ENCODE measurements at places on chromosomes 5 and 9.

- DNase-seq: no peak
Observed at GRCh38 chr5:78666041-78666444, 17.5 kb upstream of the LHFPL2 start.

GRCh38 chr5:123951582-123951977 is 439.6 kb downstream of the CSNK1G3 start:
- DNase-seq: peak; percentile 91

DNA sequence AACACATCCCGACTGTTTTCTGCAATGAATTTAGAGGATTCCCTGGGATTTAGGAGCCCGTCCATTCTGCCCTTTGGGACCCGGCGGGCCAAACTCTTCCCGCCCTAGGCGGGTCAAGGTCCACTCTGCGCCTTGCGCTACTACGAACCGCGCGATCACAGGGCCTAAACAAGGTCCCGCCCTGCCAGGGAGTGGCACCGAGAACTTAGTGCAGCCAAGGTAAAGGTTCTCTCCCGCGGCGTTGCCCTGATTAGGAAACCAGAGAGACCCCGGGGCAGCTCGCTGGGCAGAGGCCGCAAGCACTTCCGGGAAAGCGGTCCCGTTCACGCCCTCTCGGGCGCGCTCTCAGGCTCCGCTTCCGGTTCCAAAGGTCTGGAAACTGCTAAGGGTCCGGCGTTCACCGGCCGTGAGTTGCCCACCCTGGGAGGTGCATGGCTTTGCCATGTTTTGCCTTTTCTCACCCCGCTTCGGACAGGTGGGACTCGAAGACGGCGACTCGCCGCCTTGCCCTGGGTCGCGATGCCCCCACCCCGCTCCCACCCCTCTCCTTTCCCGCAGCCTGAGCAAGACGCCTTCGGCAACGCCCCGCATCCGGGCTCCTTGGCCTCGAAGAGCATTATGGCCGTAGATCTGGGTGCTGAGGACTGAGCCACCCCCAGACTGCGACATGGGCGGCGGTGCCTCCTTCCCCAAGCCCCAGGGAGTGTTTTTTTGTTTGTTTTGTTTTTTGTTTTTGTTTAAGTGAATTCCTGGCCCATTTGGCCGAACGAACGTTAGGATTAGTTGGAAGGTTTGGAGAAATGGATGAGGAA is 23.4 kb downstream of the HNRNPK start:
- peak; percentile 61 for DNase-seq

GRCh38 chr5:27020973-27021372 is 17.4 kb downstream of the CDH9 start:
- peak; percentile 52 for DNase-seq

DNA sequence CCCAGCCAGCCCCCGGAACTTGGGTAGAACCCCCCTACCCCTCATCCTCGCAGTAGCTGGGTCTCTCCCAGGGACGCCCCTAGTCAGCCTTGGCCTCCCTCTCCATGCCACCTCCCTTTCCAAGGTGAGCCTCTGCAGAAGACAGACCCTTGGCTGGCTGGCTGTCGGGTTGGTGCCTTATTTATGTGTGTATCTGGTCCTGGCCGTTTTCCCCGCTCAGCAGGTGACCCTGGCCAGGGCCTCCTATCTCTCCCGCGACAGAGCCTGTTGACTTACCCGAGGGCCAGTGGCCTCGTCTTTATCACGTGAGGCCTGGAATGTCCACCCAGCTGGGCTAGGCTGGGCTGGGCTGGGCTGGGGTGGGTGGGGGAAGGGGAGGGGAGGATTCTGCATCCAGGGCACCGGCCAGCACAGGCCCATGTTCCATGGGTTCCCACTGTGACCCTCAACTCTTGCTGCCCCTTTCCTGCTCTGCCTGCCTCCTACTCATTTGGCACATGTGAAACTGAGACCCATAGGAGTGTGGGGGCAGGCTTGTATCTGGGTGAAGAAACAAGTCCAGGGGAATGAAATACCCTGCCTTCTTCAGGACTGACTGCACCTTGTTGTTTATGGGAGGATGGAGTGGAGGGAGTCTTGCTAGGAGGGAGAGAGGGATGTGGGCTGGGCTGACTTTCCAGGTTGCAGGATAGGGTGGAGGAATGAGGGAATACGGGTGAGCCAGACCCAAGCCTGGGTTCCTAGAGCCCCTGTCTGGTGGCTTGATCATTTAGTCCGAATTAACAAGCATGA is 3.1 kb downstream of the CXXC5 start:
- no peak for DNase-seq

- peak; percentile 91 for DNase-seq
Observed at GRCh38 chr5:142874540-142874939, 104.4 kb downstream of the ARHGAP26 start.

- no peak for DNase-seq
Observed at GRCh38 chr9:93148721-93149120, 14.7 kb upstream of the NINJ1 start.

DNA sequence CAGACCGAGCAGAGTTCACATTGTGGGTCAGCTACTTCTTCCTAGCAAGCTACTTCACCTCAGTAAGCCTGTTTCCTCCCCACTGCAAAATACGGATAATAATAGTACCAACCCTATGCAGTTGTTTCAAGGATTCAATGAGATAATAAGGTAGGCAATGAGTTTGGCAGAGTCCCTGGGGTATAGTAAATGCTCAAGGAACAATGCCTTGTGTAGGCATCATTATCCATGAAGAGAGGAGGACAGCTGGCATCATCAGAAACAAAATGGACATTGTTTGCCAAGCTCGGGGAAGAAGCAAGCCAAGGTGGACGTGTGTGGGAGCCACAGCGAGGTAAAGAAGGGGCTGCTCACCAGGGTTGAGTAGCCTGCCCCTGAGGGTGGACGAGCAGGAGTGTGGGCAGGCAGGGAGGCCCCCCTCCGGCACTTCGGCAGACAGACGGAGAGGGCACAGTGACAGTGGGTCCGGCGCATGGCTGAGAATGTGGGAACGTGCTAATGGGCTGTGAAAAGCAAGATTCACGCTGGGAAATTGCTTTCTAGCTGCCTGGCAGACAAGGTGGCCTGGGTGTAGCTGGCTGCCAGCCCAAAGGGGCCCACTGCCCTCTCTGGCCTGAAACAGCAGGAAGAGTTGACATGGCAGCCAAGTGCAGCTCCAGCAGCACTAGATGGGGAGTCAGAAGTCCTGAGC is 10.1 kb downstream of the CAMK2A start:
- no peak for DNase-seq

DNA sequence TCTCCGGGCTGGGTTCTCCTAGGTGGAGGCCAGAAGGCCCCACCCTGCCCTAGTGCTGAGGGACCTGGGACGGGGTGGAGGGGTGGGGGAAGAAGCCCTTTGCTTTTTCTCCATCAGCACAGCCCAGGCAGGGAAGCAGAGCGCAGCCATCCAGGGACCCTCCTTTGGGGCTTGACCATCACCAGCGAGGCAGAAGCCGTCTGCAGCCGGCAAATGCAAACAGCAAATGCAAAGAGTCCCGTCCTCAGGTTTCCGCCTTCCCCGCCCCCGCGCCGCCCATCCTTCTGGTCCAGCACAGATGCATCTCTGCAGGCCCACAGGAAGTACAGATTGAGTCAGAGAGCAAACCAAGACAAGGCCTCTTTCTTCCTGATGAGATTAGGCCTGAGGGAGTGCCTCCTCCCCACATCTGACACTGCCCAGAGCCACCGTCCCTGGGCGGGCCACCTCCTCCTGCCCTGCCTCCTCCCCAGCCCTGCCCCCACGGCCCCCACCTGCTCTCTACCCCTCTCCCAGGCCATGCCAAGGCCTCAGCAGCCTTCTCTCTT is 23.4 kb downstream of the CORO2A start:
- DNase-seq: peak; percentile 71

- peak; percentile 37 for DNase-seq
Observed at GRCh38 chr9:83027153-83027891, 35.6 kb downstream of the RASEF start.

DNA sequence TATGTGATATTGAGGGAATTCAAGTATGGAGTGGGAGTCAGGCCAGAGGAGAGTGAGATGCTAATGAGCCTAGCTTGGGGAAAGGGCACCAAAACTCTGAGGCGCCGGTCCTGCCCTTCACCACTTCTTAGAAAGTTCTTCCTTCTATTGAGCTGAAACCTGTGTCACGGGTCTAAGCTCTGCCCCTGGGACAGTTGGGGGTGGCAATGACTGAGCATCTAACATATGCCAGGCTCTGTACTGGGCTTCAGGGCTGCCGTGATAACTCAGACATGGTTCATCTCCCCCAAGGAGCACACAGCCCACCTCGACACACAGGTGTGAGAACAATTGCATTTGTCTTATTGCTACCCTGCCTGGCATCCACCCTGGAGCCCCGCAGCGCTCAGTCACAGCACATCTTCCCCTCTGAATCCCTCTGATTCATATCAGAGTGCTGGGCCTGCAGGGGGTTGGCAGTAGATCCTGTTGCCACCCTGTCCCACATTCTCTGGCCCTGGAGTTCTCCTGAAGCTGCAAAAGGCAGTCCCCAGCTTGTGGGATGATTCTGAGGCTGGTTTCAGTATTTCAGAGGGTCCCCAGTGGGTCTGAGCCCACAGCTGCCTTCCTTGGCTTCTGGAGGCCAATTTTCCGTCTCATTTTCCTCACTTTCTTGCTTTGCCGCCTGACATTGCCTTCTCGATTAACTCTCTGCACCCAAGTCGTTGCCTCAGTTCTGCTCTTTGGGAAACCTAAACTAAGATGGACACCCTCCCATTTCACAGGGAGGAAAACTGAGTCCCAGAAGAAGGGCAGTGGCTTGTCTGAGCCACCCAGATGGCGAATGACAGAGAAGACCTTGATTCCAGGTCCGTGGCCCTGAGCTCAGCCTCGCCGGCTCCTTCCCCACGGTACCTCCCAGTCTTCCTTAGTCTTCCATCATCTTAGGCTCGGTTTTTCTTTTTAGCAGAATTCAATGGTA is 42.5 kb downstream of the ALG2 start:
- no peak for DNase-seq

DNA sequence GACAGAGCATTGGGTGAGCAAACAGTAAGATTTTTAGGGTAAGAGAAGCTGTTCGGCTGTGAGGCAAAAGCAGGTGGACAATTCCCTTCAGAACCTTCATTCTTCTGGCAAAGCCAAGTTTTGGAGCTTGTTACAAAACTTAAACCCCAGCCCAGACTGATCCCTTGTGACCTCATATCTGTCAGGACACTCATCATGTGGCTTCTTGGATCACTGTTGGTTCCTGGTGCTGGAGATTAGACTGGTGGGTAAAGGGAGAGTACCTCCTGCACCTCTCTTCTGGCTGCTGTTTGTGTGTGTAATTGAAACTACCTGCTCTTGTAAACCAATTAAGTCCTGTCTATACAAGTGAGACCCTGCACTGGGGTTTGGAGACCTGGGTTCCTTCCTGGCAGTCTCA is 21.0 kb downstream of the LARP1 start:
- no peak for DNase-seq

DNA sequence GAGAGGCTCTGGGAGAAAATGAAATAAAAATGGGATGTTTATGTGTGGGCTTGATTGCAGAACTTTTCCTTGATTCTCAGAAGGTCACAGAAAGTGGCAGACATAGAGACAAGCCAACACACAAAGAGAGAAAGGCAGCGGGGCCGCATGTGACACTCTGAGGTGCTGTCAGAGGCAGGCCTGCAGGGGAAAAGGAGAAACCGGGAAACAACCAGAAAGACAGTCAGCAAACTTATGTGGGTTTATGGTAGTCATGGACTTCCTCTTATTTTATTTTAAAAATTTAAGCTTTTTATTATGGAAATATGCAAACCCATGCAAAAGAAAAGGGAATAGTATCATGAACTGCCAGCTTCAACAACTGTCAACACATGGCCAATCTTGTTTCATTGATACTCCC is 16.3 kb upstream of the IGFBPL1 start:
- DNase-seq: no peak

- DNase-seq: no peak
Observed at GRCh38 chr9:107520186-107520585, 30.6 kb upstream of the KLF4 start.

- DNase-seq: peak; percentile 42
Observed at GRCh38 chr5:68170826-68171558, 44.6 kb upstream of the PIK3R1 start.

GRCh38 chr9:131181091-131181681 is 55.8 kb downstream of the NUP214 start:
- no peak for DNase-seq

- DNase-seq: peak; percentile 33
Observed at GRCh38 chr5:15026011-15026893, 154.7 kb upstream of the ANKH start.

GRCh38 chr9:137167747-137168572 is 1.9 kb downstream of the LRRC26 start:
- DNase-seq: no peak

DNA sequence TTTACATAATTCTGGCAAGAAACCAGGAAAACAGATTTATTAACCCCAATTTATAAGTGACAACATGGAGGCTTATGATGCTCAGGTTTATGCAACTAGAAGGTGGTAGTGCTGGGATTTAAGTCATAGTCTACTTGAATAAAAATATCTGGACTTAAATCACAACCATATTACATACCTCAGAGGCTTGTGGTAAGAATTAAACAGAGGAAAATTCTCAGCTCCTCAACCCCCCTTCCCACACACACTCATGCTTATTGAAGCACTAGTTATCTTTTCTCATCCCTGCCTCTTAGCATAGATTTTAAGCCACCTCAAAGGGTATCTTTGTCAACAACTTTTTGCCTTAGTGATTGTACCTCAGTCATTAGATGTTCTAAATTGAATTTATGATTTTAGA is 731.0 kb downstream of the PRELID2 start:
- DNase-seq: no peak

DNA sequence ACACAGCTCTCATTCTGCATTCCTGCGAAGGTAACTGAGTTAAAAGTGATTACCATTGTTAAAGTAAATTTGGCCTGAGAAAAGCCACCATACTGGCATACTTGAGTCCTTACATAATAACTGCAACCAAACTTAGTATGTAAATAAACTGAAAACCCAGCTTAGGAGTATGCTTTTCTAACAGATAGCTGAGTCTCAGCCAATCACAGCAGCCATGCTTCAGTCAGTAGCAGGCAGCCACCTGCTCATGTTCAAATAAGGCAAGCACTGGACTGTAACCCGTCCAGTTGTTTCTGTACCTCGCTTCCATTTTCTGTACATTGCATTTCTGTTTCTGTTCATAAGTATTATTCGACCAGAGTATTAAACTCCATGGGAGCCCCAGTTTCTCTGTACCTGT is 58.6 kb downstream of the GCNT4 start:
- no peak for DNase-seq

- DNase-seq: peak; percentile 94
Observed at GRCh38 chr5:109411627-109412026, 1.9 kb upstream of the PJA2 start.

Data from fibroblast of pulmonary artery (primary cell).